ENCODE measurements at places on chromosomes 12 and 14.

- DNase-seq: no peak
Observed at GRCh38 chr12:22539055-22539454, 5.3 kb downstream of the C2CD5 start.

DNA sequence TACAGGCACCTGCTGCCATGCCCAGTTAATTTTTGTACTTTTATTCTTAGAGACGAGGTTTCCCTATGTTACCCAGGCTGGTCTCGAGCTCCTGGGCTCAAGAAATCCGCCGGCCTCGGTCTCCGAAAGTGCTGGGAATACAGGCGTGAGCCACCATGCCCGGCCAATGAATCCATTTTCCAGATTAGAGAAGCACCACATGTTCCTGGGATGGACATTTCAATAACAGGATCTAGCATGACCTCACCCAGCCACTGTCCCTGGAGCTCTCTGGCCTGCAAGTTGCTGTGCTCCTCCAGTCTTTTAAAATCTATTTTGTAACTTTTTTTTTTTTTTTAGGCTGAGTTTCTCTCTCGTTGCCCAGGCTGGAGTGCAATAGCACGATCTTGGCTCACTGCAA is 2.2 kb downstream of the GPR132 start:
- DNase-seq: no peak

DNA sequence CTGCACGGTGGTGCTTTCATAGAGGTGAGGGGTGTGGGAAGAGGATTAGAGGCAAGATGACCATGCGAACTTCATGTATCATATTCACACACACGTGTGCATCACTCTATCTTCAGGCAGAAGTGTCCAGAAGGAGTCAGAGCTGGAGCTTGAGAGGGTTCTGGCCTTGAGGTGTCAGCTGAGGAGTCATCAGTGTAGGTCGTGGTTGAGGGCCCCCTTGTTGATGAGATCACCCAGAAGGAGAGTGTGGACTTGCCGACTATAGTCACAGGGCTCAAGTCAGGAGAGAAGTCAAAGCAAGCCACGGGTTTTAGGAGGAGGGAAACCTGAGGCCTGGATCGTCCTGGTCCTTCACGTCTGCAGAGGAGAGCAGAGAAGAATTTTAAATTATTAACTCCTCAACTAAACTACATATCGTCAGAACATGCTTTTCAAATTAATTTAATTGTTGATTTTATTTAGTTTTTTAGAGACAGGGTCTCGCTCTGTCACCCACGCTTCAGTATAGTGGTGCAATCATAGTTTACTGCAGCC is 25.4 kb downstream of the EML1 start:
- no peak for DNase-seq

- DNase-seq: no peak
Observed at GRCh38 chr12:31658471-31659086, 909 bp upstream of the ETFBKMT start.

Data from stimulated activated CD8-positive, alpha-beta memory T cell treated with anti-CD3 and anti-CD28 coated beads, Interleukin-4, amount 100 ng/mL, for 1 hour (primary cell).